ACHN (cell line): ENCODE measurements at places on chromosomes 7 and 10.

GRCh38 chr10:109894516-109894915 is 28.8 kb downstream of the XPNPEP1 start:
- no peak for DNase-seq

GRCh38 chr7:137080516-137081203 is 212.2 kb downstream of the CHRM2 start:
- DNase-seq = no peak

- no peak for DNase-seq
These were observed 2.8 kb downstream of the KCTD7 start for GRCh38 chr7:66631471-66631870.

DNA sequence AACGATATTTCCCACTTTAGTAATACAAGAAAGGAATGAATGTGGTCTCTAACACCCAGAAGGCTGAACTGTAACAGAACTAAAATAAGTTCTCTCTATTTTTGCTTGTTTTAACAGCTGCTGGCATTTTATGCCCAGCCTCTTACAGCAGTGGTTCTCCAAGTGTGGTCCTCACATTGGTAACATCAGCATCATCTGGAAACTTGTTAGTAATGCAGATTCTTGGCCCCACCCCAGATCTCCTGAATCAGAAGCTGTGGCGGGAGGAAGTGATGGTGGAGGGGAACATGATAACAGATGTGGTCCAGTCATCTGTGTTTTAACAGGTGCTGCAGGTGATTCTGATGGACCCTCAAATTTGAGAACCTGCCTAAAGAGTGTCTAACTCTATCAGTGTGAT is 170.1 kb downstream of the TMEM26 start:
- DNase-seq = no peak

DNA sequence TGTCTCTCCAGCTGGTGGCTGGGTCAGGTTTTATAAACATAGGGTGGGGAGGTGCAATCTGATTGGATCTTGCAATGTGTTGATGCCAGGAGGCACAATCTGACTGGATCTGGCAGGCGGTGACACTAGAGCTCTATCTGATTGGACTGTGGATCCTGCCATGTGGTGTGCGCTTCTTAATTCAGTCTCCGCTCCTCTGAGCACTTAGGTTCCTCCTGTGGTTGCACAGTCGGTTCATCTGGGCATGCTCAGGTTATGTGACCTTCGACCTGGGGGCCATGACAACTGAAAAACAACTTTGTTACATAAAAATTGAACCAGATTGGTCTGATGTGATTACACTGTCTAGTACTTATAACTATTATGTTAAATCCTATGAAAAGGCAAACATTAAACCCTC is 127.1 kb upstream of the SVIL start:
- no peak for DNase-seq

DNA sequence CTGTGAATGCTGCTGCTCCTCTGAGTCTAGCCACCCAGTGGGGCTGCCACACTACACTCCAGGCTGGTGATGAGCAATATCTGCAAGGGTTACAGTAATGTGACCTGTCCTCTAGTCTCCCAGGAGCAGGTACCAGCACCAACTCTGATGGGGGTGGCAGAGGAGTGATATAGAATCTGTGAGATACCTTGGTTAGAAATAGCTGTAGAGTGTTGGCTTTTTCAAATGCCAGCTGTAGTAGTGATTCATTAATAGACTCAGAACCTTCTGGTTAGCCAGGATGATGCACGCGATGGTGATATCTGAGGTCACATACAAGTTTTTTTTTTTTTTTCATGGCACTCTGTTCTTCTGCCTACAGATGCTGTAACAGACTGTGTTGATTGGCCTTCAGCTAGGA is 757.1 kb downstream of the INHBA start:
- no peak for DNase-seq

- DNase-seq = no peak
These were observed 71.6 kb upstream of the GJD4 start for GRCh38 chr10:35533565-35533964.

DNA sequence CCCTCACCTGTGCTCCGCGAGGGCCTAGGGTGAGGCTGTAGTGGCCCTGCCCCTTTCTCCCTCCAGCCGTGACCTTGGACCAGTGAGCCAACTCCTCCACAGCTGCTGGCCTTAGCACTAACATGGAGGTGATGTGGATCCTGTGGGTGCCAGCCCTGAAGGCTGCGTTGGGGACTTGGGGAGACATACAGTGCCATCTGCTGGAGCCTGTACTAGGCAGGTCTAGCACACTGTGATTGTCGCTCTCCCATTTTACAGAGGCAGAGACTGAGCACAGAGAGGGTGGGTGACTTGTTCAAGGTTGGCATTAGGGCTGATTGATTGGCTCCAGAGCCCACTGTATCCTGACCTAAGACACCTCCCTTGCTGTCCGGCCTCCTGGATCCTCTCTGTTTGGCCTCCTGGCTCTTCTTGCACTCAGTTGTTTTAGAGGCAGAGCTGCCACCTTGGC is 37.6 kb downstream of the PRF1 start:
- no peak for DNase-seq

DNA sequence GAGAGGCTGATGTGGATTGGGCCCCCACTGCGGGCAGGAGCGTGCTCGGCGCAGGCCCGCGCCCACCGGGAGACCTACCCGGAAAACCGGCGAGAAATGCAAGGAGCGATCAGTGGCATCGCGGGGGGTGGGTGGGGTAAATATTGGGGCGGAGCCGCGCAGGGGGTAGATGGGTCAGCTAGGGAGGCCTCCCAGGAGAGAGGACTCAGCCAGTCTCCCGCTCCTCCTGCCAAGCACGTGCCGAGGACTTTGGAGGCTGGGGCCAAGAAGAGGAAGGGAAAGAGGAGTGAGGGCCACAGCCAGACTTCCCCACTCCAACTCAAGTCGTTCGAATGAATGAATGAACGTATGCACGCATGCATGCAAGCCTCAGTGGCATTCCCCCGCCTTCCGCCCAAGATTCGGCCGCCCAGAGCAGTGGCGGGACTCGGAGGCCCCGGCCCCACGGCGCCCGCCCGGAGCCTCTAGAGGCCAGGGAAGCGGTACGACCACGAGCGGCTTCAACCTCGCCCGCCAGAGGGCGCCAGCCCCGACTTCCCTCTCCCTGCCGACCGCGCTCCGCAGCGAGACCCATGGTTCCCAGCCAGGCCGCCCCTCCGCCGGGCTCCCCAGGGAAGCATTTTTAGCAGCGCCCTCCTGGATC is 3.6 kb downstream of the NPM3 start:
- peak; percentile 77 for DNase-seq

GRCh38 chr7:52775876-52776275 is 259.6 kb upstream of the POM121L12 start:
- no peak for DNase-seq

GRCh38 chr10:8336629-8337331 is 282.3 kb downstream of the GATA3 start:
- no peak for DNase-seq

GRCh38 chr7:157121184-157121715 is 17.5 kb upstream of the UBE3C start:
- DNase-seq = no peak

DNA sequence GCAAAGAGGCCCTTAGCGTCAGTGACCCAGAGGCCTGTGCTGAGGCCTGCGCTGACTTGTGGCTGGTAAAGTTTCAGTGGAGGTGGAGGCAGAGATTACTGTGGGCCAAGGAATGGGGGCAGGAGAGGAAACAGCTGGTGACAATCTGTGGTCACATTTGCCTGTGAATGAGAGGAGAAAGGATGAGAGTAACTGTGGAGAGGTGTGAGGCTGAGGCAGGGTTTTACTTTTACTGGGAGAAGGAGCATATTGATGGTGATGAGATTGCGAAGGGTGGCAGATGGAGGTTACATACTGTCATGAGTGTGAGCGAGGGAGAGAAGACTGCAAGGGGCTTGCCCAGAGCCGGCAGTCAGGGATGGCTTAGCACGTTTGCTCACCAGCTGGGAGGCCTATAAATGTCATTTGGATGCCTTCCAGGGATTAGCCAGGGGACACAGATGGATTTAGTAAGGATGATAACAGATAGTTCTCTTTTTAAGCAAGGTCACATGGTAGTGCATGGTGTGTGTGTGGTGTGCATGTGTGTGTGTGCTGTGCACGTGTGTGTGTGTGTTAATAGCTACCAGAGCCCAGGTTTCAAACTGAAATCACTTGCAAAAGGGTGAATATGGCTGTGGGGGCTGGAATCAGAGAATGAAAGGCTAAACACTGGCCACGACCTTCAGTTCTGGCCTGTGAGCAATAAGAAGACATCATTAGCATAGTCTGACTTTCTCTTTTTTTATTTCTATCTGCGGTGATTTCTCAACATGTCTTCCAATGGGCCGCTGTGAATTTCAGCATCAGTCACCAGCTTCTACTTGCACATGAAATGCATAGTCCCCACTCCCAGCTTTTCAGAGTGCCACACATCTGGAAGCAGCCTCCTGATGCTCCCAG is 291.5 kb upstream of the ZNF32 start:
- no peak for DNase-seq

DNA sequence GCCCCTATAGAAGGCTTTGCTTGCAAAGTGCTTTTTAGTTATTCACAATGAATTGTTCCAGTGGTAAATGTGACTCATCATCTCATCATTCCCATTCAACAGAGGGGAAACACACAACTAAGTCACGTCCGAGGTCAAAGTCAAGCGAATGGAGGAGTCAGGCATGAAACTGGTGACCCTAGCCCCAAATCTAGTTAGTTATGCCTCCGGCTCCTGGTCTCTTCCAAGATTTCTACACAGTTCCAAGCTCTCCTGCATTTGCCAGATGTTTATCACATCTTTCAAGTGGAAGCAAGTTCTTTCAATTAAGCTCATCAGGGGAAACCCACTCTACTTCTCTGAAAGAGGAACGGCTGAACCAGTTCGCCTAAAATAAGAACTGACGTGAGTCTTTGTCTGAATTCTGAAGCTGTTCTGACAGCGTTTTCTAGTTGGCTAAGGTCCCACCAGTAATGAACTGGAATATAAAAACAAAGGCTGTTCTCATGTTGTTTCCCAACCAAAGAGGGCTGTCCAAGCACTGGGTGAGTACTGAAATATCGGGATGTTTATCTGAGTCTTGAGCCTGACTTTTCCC is 140.9 kb upstream of the NRBF2 start:
- DNase-seq = no peak

- DNase-seq = no peak
These were observed 72.5 kb downstream of the TAF3 start for GRCh38 chr10:7890781-7891180.

DNA sequence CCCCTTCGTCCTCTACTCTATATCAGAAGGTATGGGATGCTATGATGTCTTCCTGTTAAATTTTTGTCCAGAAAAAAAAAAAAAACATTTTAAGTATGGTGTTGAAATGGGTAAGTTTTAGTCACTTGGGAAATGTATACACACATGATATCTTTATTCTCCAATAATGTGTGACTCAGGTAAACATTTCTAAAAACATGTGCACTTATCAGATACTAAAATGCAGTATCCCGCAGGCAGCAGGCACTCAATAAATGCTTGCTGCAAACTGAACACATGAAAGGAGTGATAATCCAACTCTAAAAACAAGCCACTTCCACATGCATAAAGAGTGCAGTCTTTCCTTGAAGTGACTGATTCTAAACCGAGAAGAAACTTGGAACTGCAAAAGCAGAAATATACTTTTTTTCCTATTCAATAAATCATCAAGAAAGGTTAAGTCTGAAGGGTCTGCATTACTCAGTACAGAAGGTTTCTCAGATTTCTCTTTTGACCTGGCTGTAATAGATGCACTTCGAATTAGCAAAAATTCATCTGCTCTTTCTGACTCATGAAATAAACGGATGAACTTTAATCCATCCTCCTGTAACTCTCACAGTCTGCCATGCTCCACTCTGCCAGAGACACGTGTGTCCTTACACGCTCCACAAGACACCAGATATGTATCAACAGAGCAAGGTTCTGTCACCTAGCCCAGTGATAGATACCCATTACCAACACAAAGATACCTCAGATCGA is 84.0 kb downstream of the HIPK2 start:
- DNase-seq = no peak

GRCh38 chr7:139271718-139272628 is 40.9 kb downstream of the UBN2 start:
- no peak for DNase-seq

GRCh38 chr7:45682836-45683555 is 108.8 kb downstream of the ADCY1 start:
- DNase-seq = no peak

DNA sequence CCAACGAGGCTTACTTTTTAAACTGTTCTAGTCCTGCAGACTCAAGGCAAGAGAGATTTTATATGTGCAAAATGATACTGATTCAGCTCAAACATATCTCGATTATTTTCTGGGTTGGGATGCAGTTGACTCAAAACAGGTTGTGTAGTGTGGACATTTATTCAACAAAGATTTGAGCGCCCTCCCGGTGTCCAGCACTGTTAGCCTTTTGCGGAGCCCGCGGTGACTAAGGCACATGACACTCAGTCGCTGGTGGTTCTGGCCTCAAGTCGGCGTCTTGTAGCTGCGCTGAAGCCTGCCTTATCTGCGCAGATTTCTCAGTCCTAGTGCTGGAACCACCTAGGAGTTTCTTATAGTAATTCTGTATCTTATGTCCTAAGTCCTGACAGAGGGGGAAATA is 938 bp upstream of the CADPS2 start:
- peak; percentile 91 for DNase-seq

DNA sequence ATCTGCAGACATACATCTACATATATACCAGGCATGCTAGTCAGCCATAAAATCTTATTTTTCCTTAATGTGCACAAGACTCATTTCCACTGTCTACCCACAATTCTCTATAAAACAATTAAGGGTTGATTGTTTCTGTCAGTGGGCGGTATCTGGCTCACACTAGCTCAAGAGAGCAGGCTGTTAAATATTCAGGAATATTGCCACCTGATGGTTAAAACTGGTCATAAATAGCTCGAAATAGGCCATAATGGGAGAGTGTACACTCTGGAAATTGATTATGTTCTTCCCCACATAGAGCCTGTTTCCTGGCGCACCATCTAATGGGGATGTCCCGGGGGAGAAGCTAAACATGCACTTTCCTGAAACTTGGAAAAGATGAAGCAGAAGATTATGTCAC is 620.6 kb upstream of the ANKRD30A start:
- DNase-seq = no peak

DNA sequence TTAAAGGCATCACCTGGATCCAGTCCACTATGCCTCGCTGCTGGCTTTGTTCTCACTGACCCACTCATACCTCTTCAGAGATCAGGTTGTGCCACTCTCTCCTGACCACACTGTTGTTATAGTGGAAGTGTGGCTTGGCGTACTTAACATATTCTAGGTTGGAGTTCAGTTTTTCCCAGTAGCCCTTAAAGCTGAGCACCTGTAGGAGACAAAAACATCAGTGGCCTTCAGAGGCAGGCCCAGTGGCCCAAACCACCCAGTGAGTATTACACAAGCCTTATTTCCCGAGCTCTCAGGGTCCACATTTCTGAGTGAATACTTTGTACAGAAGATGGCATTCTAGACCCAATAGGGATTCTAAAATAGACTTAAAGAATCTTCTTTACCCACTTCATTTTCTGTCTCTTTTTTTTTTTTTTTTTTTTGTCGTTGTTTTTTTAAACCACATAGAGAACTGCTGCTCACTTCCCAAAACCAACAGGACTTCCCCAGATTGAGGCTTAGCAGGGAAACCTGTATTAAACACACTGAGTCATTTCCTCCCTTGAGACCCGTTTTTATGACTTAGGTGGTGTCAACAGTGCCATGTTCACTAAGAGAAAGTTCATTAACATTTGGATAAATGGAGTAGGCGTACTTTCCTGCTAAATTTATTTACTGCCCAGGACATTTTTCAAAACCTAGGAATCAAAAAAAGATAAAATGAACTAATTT is 85.8 kb downstream of the GSAP start:
- DNase-seq = no peak
